NCI-H510A treated with DMSO at 0.1 percent for 48 hours (cell line): ENCODE measurements at places on chromosomes 3 and 15.
A peak's percentile ranks its signal among the peaks of the same experiment; 100 is the strongest.

DNA sequence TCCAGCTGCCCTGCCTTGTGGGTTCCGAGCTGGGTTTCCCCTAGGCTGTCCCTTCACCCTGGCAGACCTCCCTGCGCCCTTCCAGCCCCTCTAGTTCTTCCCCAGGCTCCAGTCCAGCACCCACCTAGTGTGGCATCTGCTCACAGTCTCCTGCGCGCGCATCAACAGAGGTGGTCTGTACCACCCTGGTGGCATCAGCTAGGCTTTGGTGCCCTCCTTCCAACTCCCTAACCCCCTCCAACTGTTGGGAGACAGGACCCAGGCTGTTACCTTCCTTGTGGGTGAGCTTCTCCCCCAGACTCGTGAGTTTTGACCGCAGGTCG, 8.0 kb downstream of the CALML4 start:
- no peak for DNase-seq

GRCh38 chr15:46343196-46343935, 708.5 kb downstream of the SQOR start:
- DNase-seq, result no peak

GRCh38 chr3:66403323-66403990, 97.4 kb downstream of the LRIG1 start:
- DNase-seq, result no peak

GRCh38 chr15:64847876-64848716, 6.4 kb downstream of the PLEKHO2 start:
- DNase-seq, result no peak

DNA sequence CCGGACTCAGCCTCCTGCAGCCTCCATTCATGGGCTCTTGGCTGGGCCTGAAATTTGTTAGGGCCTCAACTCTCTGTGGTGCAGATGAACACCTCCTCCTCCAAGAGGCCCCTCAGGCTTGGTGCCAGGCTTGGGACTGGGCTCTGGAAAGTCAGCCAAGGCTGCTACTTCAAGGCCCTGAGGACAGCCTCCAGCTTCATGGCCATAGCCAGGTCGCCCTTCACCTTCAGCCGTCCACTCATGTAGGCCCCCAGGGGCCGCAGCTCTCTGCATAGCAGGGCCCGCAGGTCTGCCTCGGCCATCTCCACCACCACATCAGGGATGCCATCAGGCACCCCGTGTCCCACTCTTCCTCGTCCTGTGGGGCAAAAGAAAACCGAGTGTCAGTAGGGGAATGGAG, 8.3 kb downstream of the STOML1 start:
- no peak for DNase-seq

GRCh38 chr3:190260301-190260700, 61.9 kb downstream of the CLDN1 start:
- DNase-seq, result no peak

DNA sequence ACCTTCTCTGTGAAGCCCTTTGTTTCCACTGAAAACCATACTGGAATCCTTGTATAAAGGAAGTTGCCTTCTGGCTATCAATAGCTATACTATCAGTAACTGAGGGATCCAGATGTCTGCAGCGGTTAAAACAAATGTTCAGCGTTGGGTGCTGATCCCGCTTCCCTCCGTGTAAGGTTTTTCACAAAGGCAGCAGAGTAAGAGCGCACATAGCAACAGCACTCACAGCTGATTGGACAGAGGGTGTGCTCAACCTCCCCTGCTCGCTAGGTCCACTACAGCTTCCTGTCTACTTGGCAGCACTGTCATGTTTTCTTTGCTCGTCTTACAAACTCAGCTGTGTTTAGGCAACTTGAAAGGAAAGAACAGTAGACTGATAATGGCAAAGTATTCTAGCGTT, 27.3 kb downstream of the ATOSA start:
- DNase-seq, result peak; percentile 67

DNA sequence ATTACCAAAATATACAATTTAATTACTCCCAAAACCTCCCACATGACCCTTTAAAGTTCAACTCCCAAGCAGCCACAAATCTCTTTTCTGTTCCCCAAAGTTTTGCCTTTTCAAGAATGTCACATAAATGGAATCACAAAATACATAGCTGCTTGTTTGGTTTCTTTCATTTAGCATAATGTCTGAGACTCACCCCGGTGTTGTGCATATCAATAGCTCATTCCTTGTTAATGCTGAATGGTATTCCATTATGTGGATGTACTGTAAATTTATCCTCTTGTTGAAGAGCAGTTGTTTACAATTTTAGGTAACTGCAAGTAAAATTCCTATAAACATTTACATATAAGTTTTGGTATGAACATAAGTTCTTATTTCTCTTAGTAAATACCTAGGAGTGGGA, 15.5 kb downstream of the NAA50 start:
- no peak for DNase-seq

DNA sequence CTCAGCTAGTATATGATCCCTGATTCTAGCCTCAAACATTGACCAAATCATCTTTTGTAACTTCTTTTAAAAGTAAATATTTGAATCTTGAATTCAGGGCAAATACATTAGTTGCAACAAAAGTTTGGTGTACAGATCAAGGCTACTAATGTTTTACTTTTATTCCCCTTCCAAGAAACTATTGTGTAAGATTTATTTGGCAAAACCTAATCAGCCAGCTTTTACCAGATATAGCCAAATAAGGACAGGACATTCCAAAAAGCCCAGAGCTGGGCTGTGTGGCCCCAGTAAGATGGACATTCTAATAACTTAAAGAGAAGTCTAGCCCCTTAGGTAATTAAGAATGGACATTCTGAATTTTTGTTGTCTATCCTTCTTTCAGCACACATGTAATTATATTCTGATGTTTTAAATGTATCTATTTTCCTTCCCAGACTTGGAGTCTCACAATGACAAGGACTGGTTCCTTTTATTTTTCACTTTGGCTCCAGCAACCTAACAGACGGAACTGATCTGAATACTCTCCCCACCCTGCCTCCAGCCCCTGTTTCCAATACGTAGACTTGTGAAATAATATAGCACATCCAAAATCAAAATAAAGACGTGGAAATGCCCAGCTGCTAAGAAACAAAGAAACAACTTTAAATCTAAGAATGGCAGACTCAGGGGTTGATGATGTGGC, 48.1 kb downstream of the STARD5 start:
- DNase-seq, result no peak

GRCh38 chr15:33197636-33198035, 3.1 kb upstream of the FMN1 start:
- DNase-seq, result no peak

DNA sequence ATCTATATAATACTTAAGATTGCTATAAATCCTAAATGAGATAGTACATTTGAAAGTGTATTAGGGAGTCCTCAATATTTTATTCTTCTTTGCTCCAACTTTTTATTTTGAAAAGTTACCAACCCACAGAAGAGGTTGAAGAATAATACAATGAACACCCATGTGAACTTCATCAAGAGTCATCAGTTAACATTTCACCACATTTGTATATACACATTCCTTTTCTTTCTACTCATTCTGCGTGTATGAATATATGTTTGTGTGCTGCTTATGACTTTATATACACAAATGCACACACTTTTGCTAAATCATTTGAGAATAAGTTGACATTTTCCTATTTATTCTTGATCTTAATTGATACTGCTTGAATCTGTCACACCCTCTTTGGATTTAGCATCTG, 193.3 kb upstream of the CGNL1 start:
- no peak for DNase-seq

DNA sequence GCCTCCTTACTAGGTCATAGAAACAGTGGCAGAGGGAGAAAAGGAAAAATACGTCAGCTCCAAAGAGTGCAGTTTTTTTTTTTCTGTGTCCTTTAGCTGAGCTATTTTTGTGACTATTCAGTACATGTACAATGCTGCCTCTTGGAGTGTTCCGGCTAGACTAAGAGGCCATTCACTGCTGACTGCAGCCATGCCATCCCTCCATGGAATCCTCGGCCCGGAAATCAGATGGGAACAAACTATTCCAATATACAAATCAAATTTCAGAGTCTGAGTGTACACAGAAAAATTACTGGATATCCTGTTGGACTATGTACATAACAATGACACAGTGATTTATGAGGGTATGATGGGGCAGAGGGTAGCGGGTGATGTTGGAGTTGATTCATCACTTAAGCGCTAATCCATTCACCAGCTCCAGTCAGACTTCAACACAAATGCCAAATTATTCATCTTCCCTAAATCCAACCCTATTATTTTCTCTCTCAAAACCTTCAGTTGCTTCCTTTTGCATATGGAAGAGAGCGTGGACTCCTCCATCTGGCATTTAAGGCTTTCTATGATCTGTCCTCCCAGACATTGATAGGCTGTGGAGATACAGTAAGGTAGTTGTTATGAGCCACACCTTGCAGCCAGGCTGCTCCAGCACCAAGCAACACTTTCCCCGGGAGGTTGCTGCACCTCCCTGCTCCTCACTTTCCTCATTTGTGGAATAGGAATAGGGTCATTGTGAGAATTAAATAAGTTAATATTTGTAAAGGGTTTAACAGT, 109.1 kb downstream of the LPP start:
- no peak for DNase-seq

DNA sequence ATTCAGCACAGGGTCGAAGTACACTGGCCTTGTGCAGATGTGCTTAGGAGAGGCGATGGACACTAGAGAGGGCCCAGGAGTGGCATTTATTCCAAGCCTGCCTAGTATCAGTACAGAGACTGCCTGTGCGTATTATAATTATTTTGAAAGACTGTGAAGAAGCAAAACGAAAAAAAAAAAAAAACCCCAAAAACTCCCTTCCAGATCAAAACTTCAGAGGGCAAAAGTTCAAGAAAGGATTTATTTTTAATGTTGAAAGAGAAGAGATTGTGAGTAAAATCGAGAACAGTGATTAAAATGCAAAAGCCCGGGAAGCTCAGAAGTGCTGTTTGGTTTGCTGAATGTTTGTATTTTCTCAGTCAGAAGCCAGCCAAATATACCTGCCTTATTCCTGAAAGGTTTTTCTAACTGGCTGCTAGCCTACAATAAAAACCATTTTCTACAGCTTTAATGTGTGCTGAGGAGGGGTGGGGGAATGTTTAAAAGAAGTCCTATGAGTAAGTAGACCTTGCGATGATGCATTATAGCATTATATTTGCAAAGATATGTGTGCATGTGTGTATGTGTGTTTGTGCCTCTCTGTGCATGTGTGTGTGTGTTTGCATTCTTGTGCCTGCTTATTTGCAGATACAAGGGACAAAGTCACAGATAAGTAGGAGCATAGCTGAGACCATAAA, 19.3 kb upstream of the LZTFL1 start:
- DNase-seq, result no peak

- peak; percentile 38 for DNase-seq
Observed at GRCh38 chr15:80977627-80978036, 12.0 kb downstream of the MESD start.

DNA sequence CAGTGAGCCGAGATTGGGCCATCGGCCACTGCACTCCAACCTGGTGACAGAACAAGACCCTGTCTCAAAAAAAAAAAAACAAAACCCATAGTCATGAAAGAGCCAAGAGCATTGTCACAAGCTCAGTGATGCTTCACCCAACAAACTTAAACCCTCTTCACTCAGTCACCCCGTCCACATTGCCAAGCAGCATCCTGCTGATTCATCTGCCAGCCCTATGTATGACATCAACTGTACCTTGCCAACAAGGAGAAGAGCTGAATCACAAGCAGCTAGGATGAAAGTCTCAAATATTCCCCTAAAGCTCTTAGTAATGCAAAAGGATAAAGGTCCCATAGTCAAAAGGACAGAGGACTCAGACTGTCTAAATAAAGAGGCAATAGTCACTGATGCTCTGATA, 90.0 kb downstream of the ANO10 start:
- DNase-seq, result no peak

- DNase-seq, result no peak
Observed at GRCh38 chr3:142337994-142338393, 109.8 kb downstream of the XRN1 start.

- DNase-seq, result no peak
Observed at GRCh38 chr3:17515445-17516234, 226.8 kb downstream of the TBC1D5 start.

DNA sequence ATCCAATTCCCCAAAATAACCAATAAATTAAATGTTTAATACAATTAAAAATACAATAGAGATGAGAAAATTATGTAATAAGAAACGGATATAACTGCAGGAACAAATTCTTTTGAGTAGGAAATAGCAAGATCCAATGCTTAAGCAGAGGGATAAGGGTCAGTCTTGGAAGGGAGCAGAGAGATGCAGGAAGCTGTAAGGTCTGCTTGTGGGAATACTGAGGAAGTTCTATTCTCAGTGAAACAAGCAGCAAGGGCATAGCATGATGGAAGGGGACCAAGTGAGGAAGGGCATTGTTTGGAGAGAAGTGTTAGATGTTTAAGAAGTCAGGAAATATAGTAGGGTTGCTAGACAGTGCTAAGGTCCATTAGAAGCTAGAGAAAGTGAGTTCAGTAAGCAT, 409.0 kb downstream of the TBC1D5 start:
- no peak for DNase-seq

- no peak for DNase-seq
Observed at GRCh38 chr3:87822563-87822962, 236.2 kb downstream of the CGGBP1 start.

GRCh38 chr3:156424758-156425157, 130.2 kb downstream of the SSR3 start:
- no peak for DNase-seq

- no peak for DNase-seq
Observed at GRCh38 chr15:75199357-75199940, 2.2 kb upstream of the C15orf39 start.

DNA sequence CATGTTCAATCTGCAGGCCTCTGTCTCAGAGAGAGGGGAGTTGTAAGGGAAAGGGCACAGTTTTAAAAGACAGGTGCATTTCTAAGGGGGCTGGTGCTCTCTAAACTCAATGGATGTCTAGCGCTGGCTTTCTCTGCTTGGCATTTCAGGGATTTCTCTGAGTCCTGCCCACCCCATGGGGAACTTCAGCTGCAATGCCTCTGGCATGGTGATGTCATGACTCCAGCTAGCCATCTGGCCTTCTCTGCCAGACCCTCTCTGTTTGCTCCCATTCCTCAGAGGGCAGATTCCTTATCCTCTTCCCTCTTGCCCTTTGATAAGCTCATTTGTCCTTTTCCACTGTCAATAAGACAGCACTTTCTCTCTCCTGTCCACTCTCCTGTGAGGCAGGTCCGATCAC, 40.8 kb downstream of the RPLP1 start:
- DNase-seq, result no peak

DNA sequence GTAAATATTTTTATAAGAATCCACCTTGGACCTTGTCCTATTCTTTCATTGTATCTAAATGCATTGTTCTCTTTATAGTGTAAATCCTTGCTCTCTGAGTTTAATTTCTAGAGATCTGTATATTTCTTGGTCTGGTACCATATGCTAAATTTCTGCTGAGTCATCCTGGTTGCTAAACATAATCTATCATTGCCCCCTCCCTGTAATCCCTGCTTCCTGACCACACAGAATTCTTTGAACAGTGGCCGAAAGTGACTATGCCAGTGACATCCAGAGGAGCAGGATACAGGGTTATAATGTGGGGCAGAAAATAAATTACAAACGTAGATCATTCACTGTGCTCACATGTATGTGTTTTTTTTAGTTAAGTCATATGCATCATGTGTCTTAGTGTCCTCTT, 143.1 kb downstream of the DIPK2A start:
- DNase-seq, result no peak
